HTR-8/SVneo (cell line): ENCODE measurements at places on chromosomes 2 and 18.

- DNase-seq, result peak; percentile 64
Observed at GRCh38 chr2:120735746-120736170, at the start of gene GLI2. Gene GLI2 (plus strand): TSS chr2:120735868. CDS start chr2:120797321, 61,453 bp downstream.

- DNase-seq, result no peak
Observed at GRCh38 chr2:132849118-132849517, 179.1 kb upstream of the LYPD1 start.

DNA sequence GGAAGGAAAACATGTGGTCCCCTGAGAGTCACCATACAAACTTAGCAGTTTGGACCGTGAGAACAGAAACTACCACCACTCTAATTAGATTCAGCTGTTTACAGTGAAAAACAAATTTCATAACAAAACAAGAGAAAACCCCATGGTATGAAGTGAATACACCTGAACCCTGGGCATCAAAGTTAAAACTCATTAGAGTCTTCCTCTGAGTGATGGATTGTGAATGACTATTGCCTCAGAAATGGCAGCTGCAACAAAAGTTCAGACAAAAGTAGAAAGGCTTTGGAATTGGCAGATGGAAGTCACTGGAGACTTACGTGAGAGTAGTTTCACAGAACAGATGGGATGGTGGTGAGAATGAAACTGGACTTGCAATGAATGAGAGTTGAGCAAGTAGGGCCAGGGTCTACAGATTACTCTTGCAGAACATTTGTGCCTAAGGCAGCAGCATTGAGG lies 98.0 kb downstream of the AAK1 start:
- no peak for DNase-seq

DNA sequence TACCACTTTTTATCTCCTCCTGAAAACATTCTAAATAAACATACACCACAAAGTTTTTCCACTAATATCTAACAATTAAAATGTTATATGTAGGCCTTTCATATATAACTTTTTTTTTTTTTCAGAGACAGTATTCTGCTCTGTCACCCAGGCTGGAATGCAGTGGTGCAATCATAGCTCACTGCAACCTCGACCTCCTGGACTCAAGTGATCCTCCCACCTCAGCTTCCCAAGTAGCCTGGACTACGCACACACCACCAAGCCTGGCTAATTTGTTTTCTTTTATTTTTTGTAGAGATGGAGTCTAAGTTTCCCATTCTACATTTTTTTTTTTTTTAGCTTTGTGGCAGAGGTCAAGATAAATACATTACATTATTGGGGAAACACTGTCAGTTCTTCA lies 1612.6 kb upstream of the NXPH2 start:
- no peak for DNase-seq

GRCh38 chr2:135471106-135471505 lies 59.9 kb downstream of the ZRANB3 start:
- DNase-seq, result no peak

DNA sequence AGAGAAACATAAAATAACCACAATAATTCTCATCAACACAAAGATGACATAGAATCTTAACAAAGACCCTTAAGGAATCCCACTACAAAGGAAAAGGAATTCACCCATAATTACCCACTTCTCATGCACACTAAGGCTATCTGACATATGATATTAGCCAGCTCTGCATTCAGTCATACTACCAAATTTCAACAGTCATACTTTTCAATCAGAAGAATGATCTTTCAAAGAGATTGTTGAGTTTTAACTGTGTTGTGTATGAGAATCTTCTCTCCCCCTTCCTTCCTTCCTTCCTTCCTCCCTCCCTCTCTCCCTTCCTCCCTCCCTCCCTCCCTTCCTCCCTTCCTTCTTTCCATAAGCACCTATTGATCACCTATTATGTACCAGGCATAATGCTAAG lies 17.0 kb downstream of the FZD7 start:
- DNase-seq, result no peak

DNA sequence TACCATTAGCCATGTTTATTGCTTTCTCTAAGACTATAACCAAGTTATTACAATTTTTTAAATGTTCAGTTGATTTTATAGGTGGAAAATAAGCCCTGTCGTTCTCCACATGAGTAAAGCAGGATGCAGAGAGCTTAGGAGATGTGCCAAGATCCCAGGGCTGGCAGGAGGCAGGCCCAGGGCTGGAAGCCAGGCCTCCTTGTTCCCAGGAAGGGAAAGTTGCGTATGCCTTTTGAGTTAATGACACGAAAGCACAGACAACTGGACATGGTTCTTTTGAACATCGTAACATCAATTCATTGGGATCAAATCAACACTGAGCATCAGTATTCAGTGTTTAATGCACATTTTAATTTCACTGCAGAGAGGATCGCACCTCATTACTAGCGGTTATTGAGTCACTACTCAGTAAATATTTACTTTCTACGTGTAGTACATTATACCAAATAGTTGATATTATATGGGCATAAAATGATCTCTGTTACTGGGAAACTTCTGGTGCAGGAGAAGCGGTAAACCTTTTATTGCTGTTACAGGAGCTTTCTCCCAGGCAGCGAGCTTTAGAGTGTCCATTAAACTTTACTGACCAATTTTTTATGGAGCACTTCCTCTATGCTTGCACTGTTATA lies 60.0 kb downstream of the RNF144A start:
- DNase-seq, result no peak

DNA sequence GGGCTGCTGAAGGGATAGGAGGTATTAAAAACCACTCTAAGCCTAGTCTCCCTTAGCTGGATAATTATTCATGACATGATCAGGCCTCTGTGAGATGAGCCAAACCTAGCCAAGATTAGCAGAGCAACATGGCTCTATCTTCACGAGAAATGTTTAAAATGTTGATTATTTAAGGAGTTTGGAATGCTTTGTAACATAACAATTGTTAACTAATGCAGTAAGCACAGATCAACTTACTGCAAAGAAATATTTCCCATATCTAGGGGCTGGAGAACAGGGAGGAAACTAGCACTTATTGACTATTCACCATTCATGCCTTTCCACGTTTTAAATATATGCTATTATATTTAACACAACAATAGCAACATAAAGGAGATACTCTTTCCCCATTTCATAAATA lies 833.7 kb upstream of the CHAC2 start:
- DNase-seq, result no peak
